ENCODE measurements at places on chromosomes 6 and 20.

DNA sequence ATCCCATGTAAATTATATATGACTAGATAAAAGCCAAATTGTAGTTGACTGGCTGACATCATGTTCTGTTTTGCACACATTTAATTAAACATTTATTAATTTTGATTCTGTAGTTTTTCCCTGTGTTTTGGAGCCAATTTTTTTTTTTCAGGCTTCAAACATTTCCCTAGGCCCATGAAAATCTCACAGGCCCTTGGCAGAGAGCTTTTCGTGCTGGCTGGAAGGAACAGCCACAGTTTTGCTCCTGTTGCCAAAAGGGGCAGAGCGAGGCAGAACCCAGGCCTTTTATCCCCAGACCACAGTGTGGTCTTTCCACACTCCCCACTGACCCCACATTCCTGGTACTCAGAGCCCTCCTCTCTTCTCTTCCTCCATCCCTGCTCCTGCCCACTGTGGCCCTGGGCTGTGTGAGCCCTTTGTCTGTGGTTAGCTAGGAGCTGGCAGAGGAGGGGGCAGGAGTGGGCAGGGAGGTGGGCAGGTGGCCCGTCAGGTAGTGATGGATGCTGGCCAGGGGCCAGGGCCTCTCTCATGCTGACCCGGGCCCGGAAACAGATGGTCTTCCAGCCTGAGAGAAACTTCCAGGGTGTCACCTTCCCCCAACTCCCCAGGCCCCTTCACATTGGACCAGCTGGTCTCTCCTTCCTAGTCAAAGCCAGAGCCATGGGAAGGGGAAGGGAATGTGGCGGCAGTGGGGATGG, 19.4 kb upstream of the CCM2L start:
- no peak for DNase-seq

DNA sequence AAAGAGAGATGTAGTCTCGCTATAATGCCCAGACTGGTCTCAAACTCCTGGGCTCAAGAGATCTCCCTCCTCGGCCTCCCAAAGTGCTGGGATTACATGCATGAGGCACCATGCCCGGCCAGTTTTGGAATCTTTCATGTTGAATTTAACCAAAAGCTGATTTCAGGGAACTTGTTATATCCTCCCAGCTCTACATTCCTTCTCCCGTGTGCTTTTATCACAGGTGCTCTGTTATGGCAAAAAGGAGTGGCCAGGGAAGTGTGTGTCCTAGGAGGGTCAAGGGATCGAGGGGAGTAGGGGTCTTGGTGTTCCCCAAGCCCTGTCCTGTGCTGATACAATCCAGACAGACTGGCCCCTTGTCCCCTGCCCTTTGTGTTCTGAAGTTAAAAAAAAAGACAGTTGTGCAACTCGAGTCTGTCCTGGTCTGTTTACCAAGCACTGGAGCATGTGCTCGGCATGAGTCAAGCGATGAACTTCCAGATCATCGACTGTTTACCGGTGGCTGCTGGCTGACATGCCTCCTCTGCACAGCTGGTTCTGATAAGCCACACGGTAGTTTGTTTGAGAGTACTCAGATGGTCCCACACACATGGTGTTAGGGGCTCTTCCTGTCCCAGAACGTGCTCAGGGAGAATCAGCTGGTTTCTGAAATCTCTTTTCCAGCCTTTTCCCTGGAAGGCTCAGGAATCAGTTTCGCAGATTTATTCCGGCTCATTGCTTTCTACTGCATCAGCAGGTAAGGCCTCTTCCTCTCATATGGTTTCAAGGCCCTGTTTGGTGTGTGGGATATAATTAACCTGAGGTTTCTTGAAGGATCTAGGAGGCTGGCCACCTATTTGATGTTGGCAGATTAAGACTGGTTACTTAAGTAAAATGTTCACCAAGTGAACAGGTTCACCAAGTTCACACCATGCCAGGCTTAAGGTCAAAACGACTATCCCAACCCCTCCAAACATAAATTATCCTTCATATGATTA, 52.6 kb upstream of the NAA20 start:
- DNase-seq, result peak; percentile 75

DNA sequence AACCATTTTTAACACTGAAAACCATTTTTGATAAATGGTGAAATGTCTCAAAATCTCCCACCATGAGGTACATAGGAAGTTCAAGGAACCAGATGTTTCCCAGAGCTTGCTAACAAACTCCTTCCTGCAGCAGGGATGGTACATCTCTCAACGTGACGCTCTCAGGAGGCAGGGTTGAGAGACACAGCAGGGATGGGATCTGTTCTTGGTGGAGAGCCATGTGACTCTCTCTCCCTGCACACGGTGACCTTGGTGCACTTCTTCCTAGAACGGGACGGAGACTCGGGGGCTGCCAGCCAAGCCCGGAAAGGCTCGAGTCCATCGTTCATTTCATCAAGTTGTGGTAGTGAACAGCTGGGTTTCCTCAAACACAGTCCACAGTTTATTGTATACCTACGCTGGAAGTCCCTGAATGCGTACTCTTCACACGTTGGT, 94.2 kb downstream of the FAM50B start:
- DNase-seq, result no peak

- no peak for DNase-seq
These were observed 18.2 kb upstream of the THBS2 start for GRCh38 chr6:169271877-169272216.

GRCh38 chr6:21138336-21139069, 455.0 kb upstream of the SOX4 start:
- DNase-seq, result no peak

DNA sequence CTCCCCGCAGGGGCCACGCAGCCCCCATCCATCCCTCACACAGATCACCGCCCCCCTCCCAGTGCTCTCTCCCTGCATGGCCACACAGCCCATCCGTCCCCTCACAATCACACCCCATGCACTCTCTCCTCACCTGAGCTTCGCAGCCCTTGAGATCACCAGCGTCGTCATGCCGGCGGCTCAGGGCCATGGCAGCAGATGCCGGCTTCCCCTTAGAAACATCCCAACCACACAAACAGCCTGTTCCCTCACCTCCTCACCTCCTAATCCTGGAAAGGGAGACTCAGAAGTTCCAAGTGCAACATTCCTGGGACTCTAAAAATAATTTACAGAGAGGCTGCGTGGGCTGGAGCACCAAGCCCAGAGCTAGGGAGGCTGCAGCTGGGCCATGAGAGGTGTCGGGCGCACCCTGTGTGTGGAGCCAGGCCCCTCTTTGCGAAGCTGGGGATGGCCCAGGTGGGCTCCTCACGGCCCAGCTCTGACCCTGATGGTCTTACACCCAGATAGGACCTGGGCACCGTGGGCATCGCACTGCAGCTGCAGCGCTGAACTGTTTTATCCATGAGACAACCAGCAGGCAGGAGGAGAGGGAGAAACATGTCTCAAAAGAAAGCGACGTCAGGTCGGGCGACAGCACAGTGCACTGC, 125.3 kb downstream of the DLL1 start:
- no peak for DNase-seq

DNA sequence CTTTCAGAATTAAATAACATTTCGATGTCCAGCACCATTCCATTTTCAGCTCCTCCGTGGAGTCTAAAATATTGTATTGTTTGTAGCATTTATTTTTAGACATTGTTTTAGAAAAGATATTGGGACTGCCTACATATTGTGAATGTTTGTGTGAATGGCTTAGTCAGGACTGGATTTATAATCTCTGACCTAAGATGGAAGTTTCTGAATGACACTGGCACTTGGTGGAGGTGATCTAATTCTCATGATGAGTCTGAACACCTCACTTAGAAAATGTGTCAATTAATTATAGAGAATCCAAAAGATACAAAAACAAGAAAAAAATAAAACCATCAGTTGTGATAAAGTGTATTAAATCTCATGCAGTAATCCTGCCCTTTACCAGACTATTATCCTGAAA, 60.8 kb upstream of the HBS1L start:
- no peak for DNase-seq

GRCh38 chr6:34904990-34905613, 16.0 kb downstream of the ANKS1A start:
- no peak for DNase-seq

DNA sequence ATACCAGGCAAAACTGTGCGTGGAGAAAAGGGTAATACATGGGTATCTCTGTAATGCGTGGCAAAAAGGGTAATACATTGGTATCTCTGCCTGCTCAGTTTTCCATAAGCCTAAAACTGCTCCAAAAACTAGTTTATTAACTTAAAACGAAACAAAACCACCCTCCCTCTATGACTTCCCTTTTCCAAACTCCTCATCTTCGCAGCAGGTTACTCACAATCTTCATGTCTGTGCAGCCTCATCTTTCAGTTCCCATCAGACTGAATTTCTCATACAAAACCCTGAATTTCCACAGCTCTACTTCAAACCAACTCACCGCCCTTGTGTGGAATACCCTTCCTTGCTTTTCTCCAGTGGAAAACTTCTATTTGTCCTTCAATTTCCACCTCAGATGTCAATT, 199.4 kb downstream of the PHACTR1 start:
- no peak for DNase-seq

- DNase-seq, result no peak
These were observed 67.9 kb upstream of the EEF1E1 start for GRCh38 chr6:8170245-8170644.

DNA sequence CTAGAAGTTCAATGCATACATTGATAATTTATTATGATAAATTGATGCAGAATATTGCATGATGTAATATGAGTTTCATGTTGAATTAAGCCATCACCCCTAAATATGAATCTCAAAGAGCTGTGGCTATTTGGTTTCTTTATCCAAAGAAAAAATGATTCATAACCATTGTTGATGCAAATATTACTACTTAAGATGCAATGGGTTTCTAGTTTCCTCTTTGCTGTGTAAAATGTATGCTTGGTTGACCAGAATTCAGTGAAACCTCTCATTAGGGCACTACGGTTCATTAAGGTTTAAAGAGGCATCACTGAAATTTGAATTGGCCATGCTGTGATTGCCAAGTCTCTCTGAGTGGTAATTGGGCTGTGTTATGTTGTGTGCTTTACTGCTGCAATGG, 492.5 kb upstream of the FLRT3 start:
- no peak for DNase-seq

DNA sequence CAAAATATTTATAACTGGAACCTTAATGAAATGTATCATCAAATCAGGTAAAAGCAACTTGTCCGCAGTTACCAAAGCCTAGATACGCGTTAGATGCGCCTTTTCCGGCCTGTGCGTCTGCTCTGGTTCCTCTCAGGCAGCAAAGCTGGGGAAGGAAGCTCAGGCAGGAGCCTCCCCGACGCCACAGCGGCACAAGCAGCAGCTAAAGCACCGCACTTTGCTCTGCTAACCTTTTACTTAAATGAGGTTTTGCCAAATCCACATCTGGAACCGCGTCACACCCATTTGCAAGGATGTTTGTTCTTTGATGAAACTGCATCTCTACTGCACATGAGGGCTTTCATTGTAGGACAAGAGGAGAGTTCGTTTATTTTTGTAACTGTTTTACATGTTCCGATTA, 36.8 kb downstream of the THBS2 start:
- DNase-seq, result no peak

DNA sequence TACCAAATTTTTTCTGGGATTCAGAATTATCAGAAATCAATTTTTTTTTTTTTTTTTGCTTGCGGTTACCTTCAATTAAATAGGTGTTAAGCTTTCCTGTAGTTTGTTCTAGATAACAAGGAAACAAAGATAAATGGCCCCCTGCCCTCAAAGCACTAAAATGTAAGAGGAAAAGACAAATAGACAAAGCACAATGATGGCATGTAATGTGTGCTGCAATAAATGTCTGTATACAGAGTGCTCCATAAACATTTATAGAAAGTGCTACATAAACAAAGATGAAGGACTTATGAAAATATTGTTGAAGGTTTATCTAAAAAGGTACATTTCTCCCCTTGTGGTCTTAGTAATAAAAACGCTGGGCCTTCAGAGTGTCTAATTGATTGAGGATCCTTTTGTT, 384.6 kb downstream of the PKHD1 start:
- no peak for DNase-seq
